ENCODE measurements at places on chromosomes 11 and 22.

GRCh38 chr11:11588891-11589290 lies 32.9 kb downstream of the GALNT18 start:
- DNase-seq = no peak

DNA sequence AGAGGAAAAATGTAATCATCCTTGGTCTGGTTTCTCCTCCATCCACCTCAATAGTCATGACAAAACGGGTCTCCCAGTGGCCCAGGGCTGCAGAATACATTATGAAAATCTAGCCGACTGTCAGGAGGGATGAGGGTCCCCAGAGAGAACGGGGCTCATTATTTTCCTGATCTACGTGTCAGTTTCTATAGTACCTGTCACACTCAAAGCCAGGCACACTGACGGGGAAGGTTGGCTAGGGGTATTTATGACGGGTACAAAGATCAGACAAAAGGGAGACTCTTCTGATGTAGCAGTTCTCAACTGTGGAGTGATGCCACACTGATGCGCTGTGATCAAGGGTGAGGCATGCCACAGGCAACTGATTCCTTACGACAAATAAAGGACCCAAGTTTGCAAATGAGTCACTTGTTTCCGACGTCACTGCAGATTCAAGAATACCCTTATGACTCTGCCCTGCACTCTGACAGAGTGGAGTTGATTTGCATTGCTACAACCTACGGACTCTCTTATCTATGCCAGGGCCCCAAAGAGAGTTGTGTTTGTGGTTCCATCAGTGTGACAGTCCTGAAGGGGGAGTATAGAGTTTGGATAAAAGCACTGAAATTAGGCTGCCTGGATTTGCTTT lies 188.2 kb upstream of the TBCEL start:
- DNase-seq = no peak

GRCh38 chr11:13329670-13330356 lies 52.2 kb downstream of the BMAL1 start:
- peak; percentile 58 for DNase-seq

- no peak for DNase-seq
These were observed 78.8 kb upstream of the TOP3B start for GRCh38 chr22:22061085-22062077.

GRCh38 chr11:128336203-128336602 lies 251.2 kb downstream of the ETS1 start:
- DNase-seq = peak; percentile 78

GRCh38 chr11:118231461-118231860 lies 6.7 kb upstream of the JAML start:
- DNase-seq = no peak
